Muscle of back (tissue), 13 donors: ENCODE measurements at places on chromosomes 4 and X. TPM values are rescaled to one million over a fixed set of nuclear protein-coding genes. Genes with fewer than 3 reads are reported as not detected.

DNA sequence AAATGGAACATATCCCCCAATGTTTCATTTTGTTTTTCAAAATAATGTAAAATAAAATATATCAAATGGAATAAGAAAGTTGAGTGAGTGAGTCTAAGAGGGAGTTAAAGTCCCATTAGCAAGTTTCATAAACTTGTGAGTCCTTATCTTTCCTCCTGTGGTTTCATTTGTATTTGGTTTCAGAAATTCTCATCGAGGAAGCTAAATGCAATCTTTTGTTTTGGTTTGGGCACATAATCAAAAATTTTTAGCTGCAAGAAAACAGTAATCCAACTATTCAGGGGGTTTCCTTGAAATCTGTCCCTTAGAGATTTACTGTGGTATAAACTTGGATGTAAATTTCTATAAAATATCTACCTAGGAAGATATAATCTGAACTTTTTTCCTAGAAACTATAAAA, 124.2 kb downstream of the CAMK2D start:
- no peak for DNase-seq

- DNase-seq: no peak
These were observed 136.3 kb downstream of the TMEM144 start for GRCh38 chr4:158346576-158346975.

DNA sequence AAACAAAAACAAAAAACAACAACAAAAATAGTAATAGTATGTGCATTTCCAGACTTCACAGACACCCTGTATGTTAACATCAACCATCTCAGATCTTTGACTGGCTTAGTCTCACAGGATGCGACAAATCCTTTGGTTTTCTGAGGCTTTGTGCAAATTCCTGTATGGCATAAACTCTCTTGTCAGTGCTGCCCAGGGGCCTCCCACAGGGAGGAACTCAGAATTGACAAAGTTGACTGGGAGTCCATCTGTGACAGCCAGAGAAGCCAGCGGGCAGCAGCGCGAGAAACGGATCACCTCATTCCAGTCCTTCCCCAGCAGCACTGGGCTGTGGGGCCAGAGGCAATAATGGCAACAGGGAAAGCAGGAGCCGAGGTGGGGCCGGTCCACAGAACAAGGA, 19.1 kb upstream of the DDX3X start:
- no peak for DNase-seq

GRCh38 chrX:153494541-153495361, at the start of gene BGN:
Gene BGN, plus strand, starts transcription at chrX:153494980. Its CDS starts 9,652 bp downstream, at chrX:153504632.
- DNase-seq: peak; percentile 70

GRCh38 chr4:38857354-38858096, 908 bp upstream of the TLR6 start:
- DNase-seq: no peak

- DNase-seq: no peak
These were observed 424.8 kb upstream of the MAD2L1 start for GRCh38 chr4:120491481-120491880.

DNA sequence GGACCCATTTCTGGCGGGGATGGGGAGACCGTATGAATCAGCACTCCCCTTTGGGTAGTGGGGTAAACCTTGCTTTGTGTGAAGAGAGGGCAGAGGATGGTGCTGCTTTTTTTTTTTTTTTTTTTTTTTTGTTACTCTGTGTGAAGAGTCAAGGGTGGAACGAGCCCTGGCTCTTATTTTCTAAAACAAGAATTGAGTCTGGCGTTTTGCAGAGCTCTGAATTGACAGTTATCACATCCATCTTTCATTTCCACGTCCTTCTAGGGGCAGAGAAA, 1.2 kb downstream of the SLAIN2 start:
- DNase-seq: no peak

- no peak for DNase-seq
These were observed 17.2 kb upstream of the GTPBP6 start for GRCh38 chrX:335758-336155.

DNA sequence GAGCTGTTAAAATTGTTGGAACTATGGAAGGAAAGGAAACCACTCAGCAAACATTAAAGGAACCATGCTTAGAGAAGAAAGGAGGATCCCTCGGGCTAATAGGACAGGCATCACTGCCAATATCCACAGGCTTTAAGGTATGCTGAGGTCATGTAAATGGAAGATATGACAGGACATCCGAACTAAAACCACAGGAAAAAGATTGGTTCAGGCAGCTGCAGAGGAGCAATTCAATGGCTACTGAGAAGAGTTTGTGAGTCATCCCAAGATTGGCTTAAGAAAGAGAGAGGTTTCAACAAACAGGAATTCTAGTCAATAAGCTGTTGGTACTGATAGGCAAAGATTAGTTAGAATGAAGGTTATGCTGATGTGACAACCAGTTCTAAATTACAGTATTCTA, 106.4 kb upstream of the FAM241A start:
- no peak for DNase-seq

- peak; percentile 28 for DNase-seq
These were observed 1.7 kb downstream of the PDGFRA start for GRCh38 chr4:54230484-54231418.

Gene PHKA1
- 4.3 TPM for polyA plus RNA-seq

Gene GAB3
- polyA plus RNA-seq: 5.9 TPM

Gene PRSS12
- polyA plus RNA-seq: 5.8 TPM

Gene STAP1
- polyA plus RNA-seq: 0.21 TPM

Gene PLP2
- polyA plus RNA-seq: 160 TPM

Gene GJB1
- polyA plus RNA-seq: not detected

Gene SHOX
- 0.54 TPM for polyA plus RNA-seq

Gene CCKAR
- 0.15 TPM for polyA plus RNA-seq

Gene ERCC6L
- 4.4 TPM for polyA plus RNA-seq
